ENCODE measurements at places on chromosomes 16 and 17.
A peak's percentile ranks its signal among the peaks of the same experiment; 100 is the strongest.

GRCh38 chr17:6706499-6706898, 6.7 kb downstream of the SLC13A5 start:
- DNase-seq, result no peak

DNA sequence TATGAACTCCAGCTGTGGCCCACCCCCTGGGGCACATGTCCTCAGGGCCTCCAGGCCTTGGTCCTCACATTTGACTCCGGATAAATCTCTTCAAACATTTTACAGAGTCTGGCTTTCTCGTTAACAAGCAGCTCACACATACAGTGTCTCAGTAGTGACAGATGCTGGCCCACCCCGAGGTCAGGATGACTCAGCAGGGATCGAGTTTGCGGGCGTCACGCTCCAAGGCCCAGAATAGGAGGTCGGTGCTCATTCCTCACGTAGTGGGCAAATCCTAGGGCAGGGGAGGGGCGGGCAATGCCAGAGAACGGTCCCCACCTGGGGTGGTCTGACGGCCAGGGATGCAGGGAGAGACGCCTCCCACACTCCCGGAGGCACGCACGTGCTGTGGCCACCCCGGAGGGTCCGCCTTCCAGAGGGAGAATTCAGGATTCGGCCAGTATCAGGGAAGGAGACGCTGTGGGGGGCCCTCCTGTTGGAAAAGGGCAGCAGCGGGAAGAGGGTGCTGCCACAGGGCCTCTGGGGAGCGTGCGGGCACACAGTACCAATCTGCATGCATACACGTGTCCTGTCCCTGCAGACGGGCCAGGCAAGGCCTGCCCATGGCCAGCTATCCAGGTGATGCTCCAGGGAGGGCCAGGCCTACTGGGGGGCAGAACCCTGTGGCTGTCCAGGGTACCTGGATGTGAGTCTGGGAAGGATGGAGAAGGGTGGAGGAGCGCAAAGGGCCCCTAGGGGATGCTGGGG, 8.6 kb downstream of the SLC7A5 start:
- peak; percentile 64 for DNase-seq

DNA sequence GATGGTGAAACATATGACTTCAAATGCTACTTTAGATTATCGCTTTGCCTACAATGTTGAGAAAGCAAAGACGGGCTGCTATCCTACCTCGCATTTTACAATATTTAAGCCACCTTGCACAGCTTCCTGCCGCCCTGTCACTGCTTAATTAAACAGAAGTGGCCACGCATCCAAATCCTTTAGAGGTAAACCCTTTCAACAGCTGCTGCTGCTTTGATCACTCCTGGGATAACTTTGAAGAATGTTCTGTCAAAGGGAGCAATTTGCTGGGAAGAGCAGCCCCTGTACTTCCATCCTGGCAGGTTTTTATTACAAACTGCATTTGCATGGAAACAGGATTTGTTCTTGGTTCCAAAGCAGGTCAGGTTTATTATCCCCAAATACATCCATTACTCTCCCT, 24.2 kb upstream of the SSTR2 start:
- no peak for DNase-seq

- no peak for DNase-seq
Measured at GRCh38 chr16:84398701-84399100, 30.4 kb downstream of the ATP2C2 start.

DNA sequence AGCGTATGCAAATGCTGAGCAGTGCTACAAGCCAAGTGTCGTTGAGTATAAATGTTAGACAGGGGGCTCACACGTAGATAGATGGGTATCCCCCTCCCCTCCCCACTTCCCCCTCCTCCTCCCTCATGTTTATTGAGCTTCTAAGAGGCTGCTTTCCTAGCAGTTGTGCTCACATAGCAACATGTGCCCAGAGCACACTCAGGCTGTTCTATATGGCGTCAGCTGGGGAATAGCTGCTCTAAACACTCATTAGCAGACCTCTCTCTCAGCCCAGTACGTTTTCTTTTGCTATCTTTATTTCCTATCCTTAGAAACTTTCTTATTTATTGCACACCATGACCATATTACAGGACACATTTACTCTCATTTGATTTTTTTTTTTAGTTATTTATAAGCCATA, 1.8 kb downstream of the KCNJ2 start:
- DNase-seq, result no peak

GRCh38 chr17:42051013-42051400, 606 bp upstream of the C17orf113 start:
- DNase-seq, result no peak

DNA sequence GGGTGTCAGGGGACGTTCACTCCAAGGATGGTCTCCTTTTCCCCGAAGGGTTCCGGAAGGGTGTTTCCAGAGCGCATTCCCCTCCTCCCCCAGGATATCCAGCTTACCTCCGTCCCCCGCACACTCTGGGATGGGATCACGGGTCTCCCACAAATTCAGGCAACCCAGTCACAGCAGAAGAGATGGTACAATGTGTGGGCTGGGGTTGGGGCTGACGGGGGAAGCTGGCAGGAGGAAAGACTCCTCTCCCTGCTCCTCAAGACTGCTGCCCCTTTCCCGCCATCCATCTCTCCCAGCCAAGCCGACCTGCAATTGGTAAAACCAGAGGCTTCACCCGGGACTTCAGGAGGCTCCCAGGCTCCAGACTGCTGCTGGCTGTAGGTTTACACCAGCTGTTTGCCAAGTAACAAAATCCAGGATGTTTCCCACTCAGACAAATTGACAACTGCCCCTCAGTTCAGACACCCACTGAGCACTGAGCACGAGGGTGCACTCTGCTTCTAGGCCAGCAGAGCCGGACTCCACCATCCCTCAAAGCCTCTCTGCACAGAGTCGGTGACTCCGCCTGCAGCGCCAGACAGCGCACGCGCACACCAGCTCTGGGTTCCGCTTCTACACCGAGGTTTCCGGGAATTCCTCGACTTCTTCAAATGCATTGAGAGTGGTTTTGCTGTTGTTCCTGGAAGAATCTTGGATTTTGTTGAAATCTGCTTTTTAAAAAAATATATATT, 37.7 kb downstream of the ASPA start:
- no peak for DNase-seq

DNA sequence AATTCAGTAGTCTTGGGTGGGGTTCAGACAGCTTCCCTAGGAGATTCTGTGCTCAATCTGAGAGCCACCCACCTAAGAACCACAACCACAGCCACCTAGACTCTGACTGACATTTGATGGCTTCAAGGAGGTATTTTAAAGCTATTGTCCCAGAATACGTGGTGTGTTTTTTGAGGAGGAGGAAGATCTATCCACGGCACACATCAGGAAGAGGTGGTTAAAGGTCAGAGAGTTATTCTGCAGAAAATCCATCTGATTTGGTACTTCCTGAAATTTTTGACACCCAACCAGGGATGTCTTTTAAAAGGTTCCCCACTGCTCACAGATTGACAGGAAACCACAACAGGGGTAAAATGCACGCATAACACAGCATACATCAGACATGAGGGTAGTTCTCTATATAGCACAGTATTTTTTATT, 25.1 kb downstream of the SMARCE1 start:
- no peak for DNase-seq

DNA sequence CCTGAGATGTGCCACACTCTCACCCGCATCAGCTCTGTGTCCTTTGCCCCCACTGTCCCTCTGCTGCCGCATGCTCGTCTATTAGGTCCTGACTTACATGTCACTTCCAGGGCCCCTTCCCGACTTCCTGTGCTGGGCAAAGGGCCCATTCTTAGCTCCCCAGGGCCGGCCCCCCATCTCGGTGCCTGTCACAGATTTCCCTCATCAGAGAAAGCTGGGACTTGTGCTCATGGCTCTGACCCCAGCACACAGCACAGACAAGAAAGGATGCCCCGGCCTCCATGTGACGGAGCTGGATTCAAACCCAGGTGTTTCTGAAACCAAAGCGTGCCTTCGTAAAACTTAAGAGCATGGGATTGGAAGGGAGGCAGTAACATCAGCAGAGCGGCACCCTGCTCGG, 5.9 kb upstream of the MAPK7 start:
- DNase-seq, result no peak

- no peak for DNase-seq
Measured at GRCh38 chr17:39123627-39124026, 27.8 kb downstream of the PLXDC1 start.
